ENCODE measurements at places on chromosomes 1 and 21.

GRCh38 chr1:208156741-208157140 is 87.4 kb downstream of the PLXNA2 start:
- DNase-seq, result no peak

DNA sequence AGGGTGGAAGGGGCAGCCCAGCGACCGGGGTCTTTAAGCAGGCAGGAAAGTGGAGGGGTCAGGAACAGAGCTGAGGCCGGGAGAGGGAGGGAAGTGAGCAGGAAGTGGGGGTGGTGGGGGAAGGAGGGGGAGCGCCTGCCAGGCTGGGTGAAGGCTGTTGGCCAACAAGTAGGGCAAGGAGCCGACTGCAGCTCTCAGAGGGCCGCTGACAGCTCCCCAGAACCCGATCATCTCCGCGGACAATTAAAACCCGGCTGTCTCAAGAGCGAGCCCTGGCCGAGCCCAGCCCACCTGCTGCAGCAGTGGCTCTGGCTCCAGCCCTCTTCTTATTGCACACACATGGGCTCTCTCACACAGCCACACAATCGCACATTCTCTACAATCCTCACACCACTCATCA is 51.6 kb downstream of the GRIK3 start:
- no peak for DNase-seq

DNA sequence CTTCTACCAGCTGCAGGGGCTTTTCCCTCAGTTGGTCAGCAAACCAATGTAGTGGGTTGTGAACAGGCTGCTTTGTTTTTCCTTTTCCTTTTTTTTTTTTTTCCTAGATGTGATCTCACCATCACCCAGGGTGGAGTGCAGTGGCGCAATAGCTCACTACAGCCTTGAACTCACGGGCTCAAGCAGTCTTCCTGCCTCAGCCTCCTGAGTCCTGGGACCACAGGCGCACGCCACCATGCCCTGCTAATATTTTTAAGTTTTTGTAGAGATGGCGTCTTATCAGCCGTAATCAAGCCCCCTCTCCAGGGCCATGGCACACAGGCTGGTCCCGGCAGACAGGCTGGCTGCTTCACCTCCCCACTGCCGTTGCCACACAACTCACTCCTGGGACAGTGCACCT is 3.4 kb upstream of the TRIM11 start:
- no peak for DNase-seq

GRCh38 chr1:198650506-198650905 is 11.7 kb downstream of the PTPRC start:
- no peak for DNase-seq

- DNase-seq, result no peak
Observed at GRCh38 chr1:216905137-216905536, 181.9 kb upstream of the ESRRG start.

DNA sequence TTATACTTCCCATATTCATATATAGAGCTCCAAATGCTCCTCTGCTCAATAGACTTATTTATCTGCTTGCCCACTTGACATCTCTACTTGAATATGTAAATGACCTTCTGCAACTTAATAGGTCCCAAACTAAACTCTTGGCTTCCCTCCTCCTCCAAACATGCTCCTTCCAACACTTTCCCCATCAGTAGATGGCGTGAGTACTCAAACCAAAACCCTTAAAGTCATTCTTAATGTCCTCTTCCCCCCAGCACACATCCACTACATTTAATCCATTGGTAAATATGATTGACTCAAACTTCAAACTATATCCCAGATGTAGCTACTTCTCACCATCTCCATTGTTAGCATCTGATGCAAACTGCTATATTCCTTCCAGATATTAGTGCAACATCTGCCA is 48.5 kb upstream of the PBX1 start:
- no peak for DNase-seq

GRCh38 chr21:16838331-16838730 is 674.5 kb upstream of the CXADR start:
- no peak for DNase-seq

GRCh38 chr1:175552306-175552705 is 191.1 kb downstream of the TNR start:
- no peak for DNase-seq

DNA sequence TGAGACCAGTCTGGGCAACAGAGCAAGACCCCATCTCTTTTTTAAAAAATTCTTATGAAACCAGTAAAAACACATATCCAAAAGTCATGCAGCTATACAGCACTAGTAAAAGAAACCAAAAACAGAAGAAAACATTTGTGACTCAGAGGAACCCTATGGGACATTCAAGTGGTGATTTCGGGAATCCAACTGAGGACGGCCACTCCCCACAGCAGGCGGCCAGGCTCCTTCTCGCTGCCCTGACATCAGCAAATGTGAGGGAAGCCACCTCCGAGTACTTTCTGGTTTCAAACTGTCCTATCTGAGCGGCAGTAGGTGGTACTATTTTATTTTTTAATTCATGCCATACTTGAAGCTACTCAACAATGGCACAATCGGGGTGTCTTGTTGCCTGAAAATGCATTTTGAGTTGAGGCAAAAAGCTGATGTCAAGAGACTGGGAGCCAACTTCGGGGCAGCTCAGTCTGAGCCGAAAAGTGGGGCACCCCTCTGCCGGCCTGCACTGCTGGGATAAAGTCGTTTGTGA is 3.3 kb downstream of the SUMO3 start:
- DNase-seq, result no peak

GRCh38 chr1:190172651-190173430 is 304.8 kb downstream of the BRINP3 start:
- no peak for DNase-seq

GRCh38 chr21:31732597-31733550 is 956 bp upstream of the SCAF4 start:
- DNase-seq, result peak; percentile 64

DNA sequence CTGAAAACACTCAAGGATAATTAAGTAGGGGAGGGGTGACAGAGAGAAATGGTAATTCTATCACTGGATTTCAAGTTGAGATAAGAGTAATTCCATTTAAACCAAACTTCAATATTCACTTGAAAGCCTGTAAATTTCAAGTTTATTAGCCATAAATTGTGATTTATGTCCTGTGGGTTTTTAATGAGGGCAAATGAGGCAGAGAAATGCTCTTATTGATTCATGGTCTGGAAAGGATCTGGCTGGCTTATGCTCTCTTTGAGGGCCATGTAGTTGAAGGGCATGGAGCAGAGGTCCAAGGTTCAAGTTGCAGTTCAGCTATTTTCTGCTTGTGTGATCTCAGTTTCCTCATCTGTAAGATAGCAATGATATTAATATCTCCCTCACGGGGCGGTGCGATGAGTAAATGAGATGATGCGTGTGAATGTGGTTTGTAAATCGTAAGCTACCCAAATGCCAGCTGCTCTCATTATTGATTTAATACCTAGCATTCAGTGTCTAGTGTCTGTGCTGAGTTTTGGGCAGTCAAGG is 12.3 kb downstream of the OLFML3 start:
- DNase-seq, result no peak

DNA sequence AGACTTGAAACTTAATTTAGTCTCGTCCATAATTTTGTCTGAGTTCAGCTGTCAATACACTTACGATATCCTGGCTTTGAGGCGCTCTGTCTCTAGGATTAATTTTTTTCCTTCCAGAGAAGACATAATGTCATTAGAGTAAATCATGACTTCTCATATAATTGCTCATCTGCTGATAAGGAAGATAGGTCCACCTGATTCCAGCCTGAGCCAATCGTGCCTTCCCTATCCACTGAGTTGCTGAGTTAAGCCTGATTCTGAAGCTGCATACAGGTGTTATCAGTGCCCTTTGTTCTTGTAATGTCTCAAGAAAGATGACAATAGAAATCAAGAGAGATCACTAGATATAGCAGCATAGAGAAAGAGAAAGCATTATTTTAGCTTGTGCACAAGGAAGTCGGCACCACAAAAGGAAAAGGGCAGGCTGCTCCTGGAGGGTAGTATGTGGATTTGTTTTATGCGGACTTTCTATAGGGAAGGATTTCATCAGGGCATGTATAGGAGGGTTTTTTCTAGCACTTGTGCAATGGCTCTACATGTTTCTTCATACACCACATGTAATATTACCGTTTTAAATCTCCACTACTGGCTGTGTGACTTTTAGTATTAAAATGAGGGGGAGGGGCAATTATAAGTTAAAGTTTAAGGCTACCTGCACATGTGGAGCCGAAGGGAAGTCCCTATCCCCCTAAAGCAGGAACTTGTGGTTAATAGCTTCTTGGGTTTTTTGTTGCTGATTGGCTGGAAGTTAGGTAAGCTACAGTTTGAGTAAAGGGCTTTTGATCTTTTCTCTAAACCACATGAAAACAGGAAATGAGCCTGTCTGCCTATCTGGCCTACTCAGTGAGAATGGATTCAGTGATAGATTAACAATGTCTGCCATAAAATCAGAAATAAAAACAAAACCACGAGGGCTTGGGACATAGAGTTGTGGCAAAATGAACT is 133.4 kb downstream of the PLPPR5 start:
- DNase-seq, result no peak

DNA sequence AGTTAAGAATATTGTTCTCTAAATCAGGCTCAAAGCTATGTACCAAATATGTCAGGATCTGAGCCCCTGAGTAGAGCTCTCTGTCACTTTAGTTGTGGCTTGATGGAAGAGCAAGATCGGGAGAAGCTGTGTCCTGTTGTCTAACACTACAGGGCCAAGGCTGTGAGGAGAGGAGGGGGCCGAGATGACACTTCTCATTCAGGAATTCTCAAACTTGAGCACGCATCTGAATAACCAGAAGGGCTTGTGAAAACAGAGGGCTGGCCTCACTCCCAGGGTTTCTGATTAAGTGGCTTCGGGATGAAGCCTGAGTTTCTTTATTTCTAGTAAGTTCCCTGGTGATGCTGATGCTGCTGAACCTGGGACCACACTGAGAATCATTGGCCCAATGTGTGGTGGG is 209.2 kb upstream of the DAB1 start:
- no peak for DNase-seq

All from erythroblast (primary cell).